Thoracic aorta (tissue), 2 donors: ENCODE measurements at places on chromosomes 2 and 18.

DNA sequence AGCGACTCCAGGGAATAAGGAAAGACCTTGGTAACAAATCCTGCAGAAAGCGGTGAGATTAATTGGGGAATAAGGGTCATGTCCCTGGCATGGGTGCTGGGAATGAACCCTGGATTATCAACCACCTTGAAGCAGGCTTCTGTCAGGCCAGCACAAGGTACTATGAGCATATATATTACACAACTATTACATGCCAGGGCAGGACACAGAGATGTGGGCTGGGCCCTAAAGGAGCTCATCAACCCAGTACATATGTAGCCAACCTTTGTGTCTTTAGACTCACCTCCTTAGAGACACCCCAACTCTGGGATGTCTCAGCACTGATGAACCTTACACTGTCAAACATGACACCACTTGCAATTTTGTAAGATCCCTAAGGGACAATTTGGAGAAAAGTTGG lies 3.4 kb downstream of the SFXN5 start:
- H3K27ac ChIP-seq: no peak overlapping the region
- DNase-seq: no peak
- no peak overlapping the region for H3K4me3 ChIP-seq
- H3K36me3 ChIP-seq: no peaks in the 10 kb centered on the region
- H3K27me3 ChIP-seq: no peaks in the 10 kb centered on the region

DNA sequence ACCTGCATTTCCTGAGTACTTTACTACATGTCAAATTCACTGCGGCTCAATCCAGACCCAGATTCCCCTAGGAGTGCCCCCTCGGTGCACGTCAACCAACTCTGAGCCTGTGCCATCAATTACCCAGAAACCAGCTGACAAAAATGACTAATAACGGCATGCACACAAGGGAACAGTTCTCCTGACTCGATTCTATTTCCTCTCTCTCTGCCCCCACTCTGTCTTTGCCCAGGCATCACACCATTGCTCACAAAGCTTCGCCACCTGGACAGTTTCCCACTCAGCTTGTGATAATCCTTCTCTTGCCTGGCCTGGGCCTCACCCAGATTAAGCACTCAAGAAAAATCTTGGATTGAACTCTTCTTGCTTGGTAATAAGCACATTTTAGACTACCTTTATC lies 115.3 kb upstream of the NDUFV2 start:
- H3K27me3 ChIP-seq: no peaks in the 10 kb centered on the region
- H3K4me3 ChIP-seq: no peak overlapping the region

GRCh38 chr2:113219525-113219888 lies 45.7 kb downstream of the PSD4 start:
- H3K4me1 ChIP-seq: no peaks in the 10 kb centered on the region
- no peak overlapping the region for H3K27ac ChIP-seq
- no peaks in the 10 kb centered on the region for H3K27me3 ChIP-seq
- H3K36me3 ChIP-seq: no peaks in the 10 kb centered on the region
- no peak overlapping the region for H3K4me3 ChIP-seq

DNA sequence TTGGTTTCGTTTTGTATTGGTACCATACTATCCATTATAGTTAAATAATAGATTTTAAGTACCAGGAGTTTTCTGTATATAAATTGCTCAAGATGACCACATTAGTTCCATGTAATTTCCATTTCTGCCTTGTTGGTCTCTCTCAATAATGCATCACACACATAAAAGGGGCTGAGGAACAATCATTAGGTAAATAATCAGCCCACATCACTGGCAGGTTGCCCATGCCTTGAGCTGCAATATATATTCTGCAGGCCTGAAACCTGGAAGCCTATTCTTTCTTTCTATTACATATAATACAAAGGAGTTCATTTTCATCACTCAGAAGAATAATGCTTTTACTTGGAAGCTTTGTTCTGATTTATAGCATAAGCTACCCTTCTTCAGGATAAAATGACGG lies 616.1 kb upstream of the PKDCC start:
- H3K27me3 ChIP-seq: no peaks in the 10 kb centered on the region
- no peak overlapping the region for H3K4me3 ChIP-seq
- H3K36me3 ChIP-seq: no peaks in the 10 kb centered on the region
- DNase-seq: no peak
- H3K4me1 ChIP-seq: peaks cover 7% of the 10 kb centered on the region

DNA sequence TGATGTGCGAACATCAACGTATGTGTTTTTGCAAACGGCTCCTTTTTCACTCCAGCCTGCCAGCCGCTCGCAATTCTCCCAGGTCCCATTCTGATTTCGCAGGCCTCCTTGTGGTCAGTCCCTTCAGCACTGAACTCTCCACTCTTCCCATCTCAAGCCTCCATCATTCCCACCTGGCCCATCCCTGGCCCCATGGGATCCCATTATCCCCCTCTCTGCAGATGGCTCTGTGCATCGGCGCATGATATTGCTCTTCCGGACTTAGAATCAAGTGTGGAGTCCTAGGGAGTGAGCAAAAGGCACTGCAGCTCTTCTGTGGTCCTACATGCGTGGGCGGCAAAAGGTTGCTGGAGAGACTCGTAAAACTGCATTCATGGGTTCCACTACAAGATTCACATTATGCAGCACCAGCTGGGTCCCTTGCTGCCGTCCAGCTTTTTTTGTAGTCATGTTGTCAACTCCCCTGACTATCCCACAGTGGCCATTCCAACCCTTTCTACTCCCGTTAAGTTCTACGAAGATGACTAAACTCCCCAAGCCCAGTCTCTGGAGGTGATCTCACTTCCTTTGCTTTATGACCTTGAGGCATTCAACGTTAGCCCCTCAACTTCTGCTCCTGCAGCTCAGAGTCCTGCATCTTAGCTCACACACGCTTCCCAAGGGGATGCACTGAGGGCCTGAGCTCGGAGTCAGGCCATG lies 125.3 kb upstream of the NRP2 start:
- no peak overlapping the region for H3K27ac ChIP-seq
- no peaks in the 10 kb centered on the region for H3K36me3 ChIP-seq
- no peak for DNase-seq

DNA sequence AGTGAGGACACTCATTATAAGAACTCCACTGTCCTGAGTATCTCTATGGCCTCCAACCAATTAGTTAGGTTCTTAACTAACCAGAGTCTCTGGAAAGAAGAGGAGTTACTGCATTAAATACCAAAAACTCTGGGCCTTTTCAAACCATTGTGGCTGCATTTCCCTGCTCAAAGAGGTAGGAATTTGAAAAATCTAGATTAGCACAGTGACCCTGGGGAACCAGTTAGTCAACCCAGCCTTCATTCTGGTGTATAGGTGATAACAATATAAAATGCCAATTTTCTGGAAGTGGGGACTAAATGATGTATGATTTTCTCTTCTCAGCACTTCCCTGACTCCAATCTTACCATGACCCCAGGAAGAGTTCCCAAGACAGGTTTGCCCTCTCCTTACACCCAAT lies 287.8 kb upstream of the SETBP1 start:
- no peak overlapping the region for H3K4me3 ChIP-seq
- H3K27ac ChIP-seq: no peak overlapping the region
- H3K36me3 ChIP-seq: no peaks in the 10 kb centered on the region
- H3K4me1 ChIP-seq: peaks cover 4% of the 10 kb centered on the region
- DNase-seq: no peak

DNA sequence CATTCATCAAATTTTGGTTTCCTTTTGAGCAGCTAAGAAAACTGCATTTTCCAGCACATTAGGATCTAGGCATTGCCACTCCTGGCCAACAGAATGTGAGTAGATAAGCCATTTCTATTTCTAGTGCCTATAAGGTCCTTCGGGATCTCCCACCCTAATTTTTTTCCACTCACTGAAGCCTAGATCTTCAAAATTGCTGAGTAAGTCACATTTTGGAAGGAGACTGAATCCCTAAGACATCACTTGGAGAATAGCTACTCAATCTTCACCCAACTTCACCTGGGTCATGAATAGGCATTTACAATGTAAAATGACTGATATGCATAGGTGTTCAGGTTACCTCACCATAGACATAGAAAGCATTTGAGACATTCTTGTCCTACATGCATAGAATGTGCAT lies 548.1 kb upstream of the GYPC start:
- no peak overlapping the region for H3K4me3 ChIP-seq
- DNase-seq: no peak
- H3K36me3 ChIP-seq: no peaks in the 10 kb centered on the region
- H3K27ac ChIP-seq: no peak overlapping the region

GRCh38 chr2:142974288-142975024 lies 97.0 kb downstream of the KYNU start:
- H3K27ac ChIP-seq: no peak overlapping the region
- no peaks in the 10 kb centered on the region for H3K36me3 ChIP-seq
- H3K4me3 ChIP-seq: no peak overlapping the region
- peaks cover 3% of the 10 kb centered on the region for H3K4me1 ChIP-seq
- no peaks in the 10 kb centered on the region for H3K27me3 ChIP-seq

GRCh38 chr2:156602552-156602933 lies 166.4 kb downstream of the GPD2 start:
- no peak for DNase-seq
- H3K36me3 ChIP-seq: no peaks in the 10 kb centered on the region
- H3K27ac ChIP-seq: no peak overlapping the region
- H3K4me3 ChIP-seq: no peak overlapping the region
- no peaks in the 10 kb centered on the region for H3K4me1 ChIP-seq
- H3K27me3 ChIP-seq: no peaks in the 10 kb centered on the region

DNA sequence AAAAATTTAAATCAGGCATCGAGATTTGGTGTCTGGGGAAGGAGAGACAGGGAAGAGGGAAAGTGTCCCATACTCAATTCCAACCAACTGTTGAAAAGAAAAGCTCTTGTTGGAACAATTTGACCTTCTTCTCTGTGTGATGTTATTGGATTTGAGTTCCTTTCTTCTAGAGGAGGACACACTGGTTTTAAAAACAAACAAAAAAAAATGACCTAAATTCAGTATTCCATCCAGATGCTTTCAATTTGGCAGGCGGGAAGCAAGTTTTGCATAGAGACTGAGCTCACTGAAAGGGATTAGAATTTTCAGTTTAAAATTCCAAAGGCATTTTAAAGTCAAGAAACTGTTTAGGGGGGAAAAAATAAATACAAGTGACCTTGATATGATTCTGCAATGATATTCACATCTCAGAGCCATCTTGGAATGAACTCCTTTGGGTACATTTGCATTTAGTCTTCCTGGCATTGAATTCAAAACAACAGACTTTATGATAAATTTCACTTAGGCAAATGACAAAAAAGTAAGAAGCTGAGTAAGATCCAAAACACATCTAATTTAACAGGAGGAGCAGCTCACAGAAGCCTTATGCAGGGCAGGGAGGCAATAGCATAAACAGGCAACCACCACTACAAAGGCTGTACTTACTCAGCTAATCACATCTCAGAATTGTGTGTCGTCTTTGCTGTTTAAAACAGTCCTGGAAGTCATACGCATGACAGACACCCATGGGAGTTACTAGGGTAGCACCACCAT lies 126.8 kb downstream of the CDH20 start:
- no peak for DNase-seq
- no peaks in the 10 kb centered on the region for H3K27me3 ChIP-seq
- no peaks in the 10 kb centered on the region for H3K36me3 ChIP-seq
- H3K4me1 ChIP-seq: no peaks in the 10 kb centered on the region
- no peak overlapping the region for H3K27ac ChIP-seq
- H3K4me3 ChIP-seq: no peak overlapping the region

DNA sequence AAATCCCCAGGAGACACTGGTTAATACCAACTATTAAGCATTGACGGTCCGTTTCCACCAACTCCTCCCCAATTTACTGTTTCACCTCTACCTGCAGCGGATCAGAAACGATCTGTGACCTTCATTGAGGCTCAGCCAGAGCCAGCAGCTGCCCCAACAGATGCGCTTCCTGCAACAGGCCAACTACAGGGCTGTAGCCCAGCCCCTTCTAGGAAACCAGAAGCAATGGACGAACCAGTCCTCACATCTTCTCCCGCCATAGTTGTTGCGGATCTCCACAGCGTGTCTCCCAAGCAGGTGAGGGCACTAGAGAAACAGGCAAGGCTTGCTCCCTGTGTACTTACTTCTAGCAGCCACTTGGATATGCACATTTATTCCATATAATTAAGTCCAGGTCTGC lies 8.5 kb upstream of the RPE start:
- H3K4me1 ChIP-seq: no peaks in the 10 kb centered on the region
- no peaks in the 10 kb centered on the region for H3K36me3 ChIP-seq
- H3K27me3 ChIP-seq: no peaks in the 10 kb centered on the region
- H3K4me3 ChIP-seq: no peak overlapping the region
- H3K27ac ChIP-seq: no peak overlapping the region
- DNase-seq: no peak

- H3K27ac ChIP-seq: no peak overlapping the region
- no peak overlapping the region for H3K4me3 ChIP-seq
- H3K27me3 ChIP-seq: no peaks in the 10 kb centered on the region
- H3K36me3 ChIP-seq: peaks cover 8% of the 10 kb centered on the region
- peaks cover 33% of the 10 kb centered on the region for H3K4me1 ChIP-seq
- DNase-seq: no peak
Observed at GRCh38 chr2:66572391-66572790, 137.5 kb downstream of the MEIS1 start.

DNA sequence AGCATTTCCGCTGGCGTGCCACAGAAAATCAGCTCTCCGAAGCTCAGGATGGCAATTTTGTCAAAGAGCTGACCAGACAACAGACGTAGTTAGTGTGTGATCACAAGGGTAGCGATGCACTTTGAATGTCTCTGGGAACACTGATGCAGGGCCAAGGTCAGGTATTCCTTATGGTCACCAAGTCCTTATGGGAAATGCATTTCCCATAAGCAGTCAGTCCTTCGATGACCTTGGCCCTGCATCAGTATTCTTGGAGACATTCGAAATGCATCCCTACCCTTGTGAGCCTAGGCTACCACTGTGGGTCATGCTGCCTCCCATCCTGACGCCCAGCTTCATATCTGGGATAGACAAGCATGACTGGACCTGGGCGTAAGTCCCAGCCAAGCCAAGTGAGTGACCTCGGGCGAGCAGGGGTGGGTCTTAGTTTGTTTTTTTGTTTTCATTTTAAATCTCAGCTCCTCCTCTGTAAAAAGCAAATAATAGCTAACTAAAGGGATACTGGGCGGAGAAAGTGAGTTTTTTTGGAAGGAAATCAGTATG lies 13.6 kb downstream of the ABCG5 start:
- H3K4me3 ChIP-seq: no peak overlapping the region
- H3K4me1 ChIP-seq: no peaks in the 10 kb centered on the region
- H3K27me3 ChIP-seq: no peaks in the 10 kb centered on the region
- no peak overlapping the region for H3K27ac ChIP-seq

GRCh38 chr2:207110310-207110709 lies 55.4 kb downstream of the KLF7 start:
- no peak for DNase-seq
- peaks cover 11% of the 10 kb centered on the region for H3K36me3 ChIP-seq
- no peak overlapping the region for H3K27ac ChIP-seq
- no peaks in the 10 kb centered on the region for H3K27me3 ChIP-seq
